ENCODE measurements at places on chromosomes 7 and 10.

DNA sequence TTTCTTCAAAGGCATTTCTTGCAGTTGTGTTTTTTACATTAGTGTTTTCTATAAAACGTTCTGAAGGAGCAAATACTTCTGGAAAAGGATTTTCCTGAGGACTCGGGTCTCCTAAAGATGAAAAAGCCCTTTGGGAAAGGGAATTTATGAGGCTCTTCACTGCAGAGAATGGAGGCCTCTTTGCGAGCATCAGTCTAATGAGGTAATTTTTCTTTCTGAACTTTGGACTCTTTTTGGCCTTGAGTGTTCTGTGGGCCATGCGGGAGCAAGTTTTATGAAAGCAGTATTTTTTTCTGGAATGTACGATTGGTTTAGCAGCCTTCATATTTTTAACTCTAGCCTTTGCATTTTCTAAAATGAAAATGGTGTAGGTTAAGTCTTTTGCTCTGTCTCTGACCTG is 6.4 kb upstream of the ACBD5 start:
- no peak for DNase-seq

DNA sequence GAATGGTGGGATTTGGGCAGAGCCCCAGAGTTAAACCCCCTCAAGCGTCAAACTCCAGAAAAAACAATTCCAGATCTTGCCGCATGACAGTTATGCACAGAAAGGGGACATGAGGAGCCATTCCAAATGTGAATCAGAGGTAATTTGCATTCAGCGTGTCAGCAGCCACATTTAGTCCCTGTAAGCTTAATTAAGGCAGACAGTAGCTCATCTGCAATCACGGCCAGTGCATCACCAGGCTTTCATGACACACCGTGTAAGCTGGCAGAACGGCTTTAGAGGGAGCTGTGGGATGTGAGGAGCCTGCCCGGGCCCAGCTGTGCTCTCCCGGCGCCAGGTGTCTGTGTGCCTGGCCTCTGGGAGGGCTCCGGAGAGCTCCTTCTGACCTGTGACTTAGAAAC is 18.7 kb upstream of the PRKAG2 start:
- DNase-seq, result no peak

- no peak for DNase-seq
These were observed 4.7 kb upstream of the HIP1 start for GRCh38 chr7:75743455-75743859.

DNA sequence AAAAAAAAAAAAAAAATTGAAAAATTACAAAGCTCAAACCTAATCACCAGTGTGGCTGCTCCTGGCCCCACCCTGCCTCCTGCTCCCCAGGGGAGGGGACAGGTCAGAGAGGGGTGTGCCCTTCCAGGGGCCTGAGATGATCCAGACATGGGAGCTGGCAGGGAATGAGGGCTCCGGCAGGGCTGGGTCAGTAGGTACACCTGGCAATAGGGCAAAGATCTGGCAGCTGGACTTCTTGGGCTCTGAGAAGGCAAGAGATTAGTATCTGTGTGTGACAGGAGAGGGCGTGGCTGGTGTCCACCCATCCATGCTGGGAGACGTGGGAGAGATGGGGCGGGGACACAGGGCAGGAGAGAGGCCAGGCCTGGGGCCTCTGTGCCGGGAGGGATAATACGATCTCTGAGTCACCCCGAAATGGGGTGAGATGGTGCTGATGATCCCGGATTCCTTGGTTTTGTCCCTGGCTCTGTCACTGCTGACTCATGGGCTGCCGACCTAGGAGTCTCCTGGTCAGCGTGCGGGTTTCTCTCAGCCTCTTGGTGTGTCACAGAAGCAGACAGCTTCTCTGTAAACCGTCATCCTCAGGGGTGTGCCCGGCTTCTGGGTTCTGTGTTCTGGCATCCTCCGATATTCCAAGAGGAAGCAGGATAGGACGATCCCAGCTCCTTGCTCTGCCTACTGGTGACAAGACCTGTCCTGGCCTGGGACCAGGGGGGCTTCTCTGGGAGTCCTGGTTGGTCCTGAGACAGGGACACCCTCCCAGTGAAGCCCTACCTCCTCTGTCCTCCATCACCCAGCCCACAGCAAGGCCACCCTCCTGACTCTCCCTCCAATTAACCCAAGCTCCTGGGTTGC is 8.2 kb upstream of the CLDN4 start:
- no peak for DNase-seq

Measured in activated naive CD8-positive, alpha-beta T cell treated with anti-CD3 and anti-CD28 coated beads, Interleukin-2, amount 10 ng/mL, durations not matched to agents 7 days and 5 days (primary cell).